Neural crest cell (in vitro differentiated cells): ENCODE measurements at places on chromosomes 1 and 21.

DNA sequence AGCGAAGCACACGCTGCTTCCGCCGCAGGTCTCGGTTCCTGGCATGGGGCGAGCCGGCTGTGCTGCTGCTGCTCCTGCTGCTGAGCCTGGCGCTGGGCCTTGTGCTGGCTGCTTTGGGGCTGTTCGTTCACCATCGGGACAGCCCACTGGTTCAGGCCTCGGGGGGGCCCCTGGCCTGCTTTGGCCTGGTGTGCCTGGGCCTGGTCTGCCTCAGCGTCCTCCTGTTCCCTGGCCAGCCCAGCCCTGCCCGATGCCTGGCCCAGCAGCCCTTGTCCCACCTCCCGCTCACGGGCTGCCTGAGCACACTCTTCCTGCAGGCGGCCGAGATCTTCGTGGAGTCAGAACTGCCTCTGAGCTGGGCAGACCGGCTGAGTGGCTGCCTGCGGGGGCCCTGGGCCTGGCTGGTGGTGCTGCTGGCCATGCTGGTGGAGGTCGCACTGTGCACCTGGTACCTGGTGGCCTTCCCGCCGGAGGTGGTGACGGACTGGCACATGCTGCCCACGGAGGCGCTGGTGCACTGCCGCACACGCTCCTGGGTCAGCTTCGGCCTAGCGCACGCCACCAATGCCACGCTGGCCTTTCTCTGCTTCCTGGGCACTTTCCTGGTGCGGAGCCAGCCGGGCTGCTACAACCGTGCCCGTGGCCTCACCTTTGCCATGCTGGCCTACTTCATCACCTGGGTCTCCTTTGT lies 2.6 kb downstream of the TAS1R3 start:
- DNase-seq = no peak

GRCh38 chr1:180751921-180752320 lies 120.1 kb downstream of the XPR1 start:
- DNase-seq = no peak

- no peak for DNase-seq
These were observed 93.1 kb downstream of the TAS1R2 start for GRCh38 chr1:18766328-18766727.

DNA sequence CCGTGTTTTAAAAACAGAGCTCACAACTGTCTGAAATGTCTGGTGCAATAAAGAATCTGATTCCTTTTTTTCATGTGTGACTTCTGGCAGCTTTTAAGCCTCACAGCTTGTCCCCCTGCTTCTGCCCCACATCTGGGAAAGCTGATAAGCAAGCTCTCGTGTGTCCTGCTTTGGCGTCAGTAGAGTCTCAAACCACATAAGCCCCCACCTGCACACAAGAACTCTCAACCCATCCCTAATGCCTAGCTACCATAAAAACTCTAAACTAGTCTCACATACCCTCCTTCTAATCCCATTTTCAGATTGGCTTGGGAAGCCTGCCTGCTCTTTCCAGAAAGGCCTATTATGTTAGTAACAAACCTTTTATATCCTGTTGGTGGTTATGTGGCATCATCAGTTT lies 94.6 kb upstream of the DAB1 start:
- DNase-seq = no peak
